WERI-Rb-1 (cell line): ENCODE measurements at places on chromosomes 5 and 9.

DNA sequence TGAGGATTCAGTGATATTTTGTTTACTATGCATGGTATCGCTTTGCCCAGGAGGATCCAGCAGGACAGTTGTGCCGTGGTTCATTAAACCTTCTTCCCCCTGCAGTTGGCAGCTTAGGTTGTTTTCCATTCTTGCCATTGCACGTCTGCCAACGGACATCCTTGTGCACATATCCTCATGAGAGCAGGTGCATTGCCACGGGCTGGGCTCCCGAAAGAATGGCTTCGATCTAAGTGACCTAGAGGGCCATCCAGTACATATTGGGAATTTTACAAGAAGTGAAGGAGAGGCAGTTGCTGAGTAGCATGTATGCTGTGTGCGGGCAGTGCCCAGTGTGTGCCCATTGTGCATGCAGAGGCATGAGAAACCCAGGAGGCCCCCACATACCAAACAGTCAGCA is 22.1 kb downstream of the HRH2 start:
- no peak for DNase-seq

- DNase-seq: peak; percentile 54
Measured at GRCh38 chr9:113266174-113266573, 9.2 kb downstream of the CDC26 start.

GRCh38 chr9:129241725-129242124 is 63.7 kb upstream of the IER5L start:
- no peak for DNase-seq

DNA sequence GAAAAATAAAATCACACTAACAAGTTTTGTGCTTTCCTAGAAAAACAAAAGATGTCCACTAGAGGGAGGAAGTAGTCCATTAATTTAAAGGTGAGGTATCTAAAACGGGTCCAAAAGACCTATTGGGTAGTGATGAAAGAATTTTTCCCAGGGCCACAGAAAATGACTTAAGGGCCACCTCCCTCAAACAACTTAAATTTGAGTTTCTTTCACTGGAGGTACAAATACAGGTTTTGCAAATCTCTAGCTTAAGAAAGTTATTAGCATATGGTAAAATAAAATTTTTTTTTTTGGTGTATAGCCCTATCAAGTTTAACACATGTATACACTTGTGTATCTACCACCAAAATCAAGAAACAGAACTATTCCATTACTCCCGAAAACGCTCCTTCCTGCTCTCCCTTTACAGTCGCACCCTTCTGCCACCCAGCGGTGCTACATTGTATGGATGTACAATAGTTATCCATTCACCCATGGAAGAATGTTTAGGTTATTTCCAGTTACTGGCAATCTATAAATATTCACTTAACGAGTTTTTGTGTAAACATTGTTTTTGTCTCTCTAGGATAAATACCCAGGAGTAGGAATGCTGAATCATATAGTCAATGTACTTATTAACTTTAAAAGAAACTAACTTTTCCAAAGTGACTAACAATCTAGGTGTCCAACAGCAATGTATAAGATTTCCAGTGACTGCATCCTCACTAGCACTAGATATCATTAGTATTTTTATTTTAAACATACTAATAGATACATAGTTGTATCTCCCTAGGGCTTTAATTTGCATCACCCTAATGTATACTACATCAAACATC is 21.9 kb downstream of the DEPDC1B start:
- DNase-seq: no peak

DNA sequence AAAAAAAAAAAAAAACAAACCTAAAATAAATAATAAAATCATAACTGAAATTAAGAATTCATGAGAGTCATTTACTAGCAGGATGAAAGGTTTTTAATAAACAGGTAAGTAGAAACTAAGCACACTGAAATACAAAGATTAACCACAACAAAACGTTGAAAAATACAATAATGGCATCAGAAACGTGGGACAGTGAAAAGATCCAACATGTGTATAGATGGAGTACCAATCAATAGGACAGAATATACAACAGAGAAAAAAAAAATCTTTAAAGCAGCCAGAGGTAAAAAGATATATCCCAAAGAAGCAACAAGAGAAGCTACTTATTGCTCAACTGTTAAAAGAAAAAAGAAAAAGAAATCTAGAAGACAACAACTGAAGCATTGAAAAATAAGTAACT is 75.2 kb downstream of the RICTOR start:
- no peak for DNase-seq

- no peak for DNase-seq
Measured at GRCh38 chr5:139971202-139971725, 71.8 kb downstream of the NRG2 start.

DNA sequence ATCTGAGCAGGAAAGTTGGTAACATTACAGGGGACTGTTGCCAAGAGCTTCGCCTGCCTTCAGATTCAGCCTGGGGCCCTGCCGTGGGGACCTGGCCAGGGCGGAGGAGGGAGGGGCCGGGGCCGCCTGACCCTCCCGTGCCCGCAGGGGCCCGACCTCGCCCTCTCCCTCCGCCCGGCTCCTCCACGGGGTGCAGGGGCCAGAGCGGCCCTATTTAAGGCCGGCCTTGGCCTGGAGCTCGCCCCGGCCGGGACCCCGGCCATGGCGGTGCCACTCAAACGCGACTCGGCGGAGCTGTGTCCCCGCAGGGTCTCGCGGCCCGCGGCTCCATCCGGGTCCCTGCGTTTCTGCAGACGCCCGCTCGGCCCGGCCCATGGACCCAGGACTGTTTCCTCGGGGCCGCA is 757 bp downstream of the TMEM250 start:
- DNase-seq: no peak

GRCh38 chr9:19511694-19512093 is 102.9 kb downstream of the ACER2 start:
- no peak for DNase-seq

- no peak for DNase-seq
Measured at GRCh38 chr5:24059006-24059405, 551.6 kb downstream of the PRDM9 start.

- no peak for DNase-seq
Measured at GRCh38 chr5:2217219-2217618, 334.5 kb upstream of the IRX4 start.
